ENCODE measurements at places on chromosomes 5 and 9.
A peak's percentile ranks its signal among the peaks of the same experiment; 100 is the strongest.

- no peak for DNase-seq
Measured at GRCh38 chr9:124185413-124185812, 72.3 kb upstream of the NEK6 start.

GRCh38 chr9:128902351-128903078 lies 18.3 kb upstream of the PHYHD1 start:
- no peak for DNase-seq

DNA sequence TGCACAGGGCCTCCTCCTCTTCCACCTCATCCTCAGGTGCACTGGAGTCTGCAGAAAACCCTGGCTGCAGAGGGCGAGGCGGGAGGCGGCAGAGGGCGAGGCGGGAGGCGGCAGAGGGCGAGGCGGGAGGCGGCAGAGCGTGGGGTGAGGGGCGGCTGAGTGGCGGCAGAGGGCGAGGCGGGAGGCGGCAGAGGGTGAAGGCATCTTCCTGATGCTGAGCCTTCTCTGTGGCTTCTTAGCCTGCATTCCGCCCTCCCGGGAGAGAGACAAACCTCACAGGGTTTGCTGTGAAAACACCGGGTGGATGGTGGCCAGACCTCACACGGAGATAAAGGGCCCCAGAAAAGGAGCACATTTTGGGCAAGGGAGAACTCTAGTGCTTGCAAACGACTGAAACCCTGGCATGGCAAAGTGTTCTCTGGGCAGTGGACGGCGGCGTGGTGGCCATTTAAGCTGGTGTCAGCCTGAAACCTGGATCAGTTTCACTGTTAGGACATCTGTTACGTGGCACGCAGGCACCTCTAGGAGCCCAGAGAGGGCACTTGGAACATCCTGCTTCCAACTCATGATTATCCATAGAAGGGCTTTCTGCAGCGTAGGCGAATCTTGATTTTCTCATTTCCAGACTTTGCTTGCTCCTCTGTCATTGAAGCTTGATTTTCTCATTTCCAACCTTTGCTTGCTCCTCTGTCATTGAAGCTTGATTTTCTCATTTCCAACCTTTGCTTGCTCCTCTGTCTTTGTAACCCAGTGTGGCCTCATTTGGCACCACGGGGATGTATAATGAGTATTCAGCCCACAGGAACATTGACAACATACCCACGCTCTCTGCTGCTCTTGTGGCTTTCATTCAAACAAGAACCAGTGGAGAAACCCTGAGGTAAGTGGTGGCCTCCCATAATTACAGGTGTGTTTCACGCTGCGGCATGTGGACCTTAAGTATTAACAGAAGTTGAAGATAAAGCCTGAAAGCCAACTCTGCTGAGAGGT lies 16.3 kb upstream of the PLEKHG4B start:
- DNase-seq: no peak

DNA sequence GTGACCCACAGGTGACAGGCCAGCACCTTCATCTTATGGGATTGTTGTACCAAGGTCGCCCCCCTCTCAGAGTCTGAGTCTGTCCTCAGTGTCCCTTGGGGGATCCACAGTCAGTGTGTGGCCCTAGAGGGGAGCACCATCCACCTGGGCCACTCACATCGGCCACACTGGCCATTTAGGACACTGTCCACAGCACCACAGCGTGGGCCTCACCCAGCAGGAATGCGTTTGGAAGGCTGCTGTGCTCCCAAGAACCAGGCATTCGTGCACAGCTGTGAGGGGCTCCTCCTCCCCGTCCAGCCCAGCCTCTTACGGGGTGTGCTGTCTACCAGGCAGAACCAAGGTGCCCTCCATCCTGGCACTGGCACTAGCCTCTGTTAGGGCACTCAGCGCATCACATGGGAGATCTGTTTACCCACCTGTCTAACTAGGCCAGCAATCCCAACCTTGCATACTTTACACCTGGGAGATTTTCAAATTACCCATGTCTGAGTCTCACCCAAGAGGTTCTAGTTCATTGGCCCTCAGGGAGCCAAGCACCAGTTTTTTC lies 24.5 kb upstream of the UBE2QL1 start:
- DNase-seq: peak; percentile 15

DNA sequence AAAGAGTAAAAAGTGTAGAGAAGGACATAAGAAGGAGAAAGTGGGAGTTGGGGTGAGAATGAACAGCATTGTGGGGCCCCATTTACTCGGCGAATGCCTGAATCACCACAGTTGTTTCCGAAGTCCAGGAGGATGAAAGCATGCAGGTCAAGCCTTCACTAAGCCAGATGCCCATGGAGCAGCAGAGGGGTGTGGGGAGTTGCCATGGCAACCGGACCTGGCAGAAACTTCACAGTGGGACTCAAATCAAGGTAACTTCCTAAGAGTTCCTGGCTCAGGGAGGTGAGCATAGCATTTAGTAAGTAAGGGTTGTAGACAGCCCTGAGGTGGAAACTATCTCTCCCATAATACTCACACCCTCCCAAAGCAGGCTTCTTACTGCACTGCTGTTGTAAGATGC lies 357.1 kb downstream of the TRIM32 start:
- DNase-seq: no peak

DNA sequence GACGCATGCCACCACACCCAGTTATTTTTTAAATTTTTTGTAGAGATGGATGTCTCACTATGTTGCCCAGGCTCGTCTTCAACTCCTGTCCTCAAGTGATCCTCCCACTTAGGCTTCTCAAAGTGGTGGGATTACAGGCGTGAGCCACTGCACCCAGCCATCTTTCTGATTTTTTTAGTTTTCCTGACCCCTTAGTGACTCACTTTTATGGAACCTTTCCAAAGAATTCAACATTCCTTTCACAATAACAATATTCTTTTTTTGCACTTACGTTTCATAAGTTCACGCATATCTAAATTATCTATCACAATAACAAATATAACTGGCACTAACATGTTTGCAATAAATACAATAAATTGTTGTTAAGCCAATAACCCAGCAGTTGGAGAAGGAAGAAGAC lies 8.5 kb downstream of the ELOVL7 start:
- no peak for DNase-seq

GRCh38 chr5:93017849-93018248 lies 563.2 kb downstream of the NR2F1-AS1 start:
- peak; percentile 55 for DNase-seq

GRCh38 chr5:160555971-160556631 lies 134.4 kb downstream of the PTTG1 start:
- no peak for DNase-seq

GRCh38 chr9:109421026-109421970 lies 76.8 kb downstream of the PTPN3 start:
- no peak for DNase-seq

DNA sequence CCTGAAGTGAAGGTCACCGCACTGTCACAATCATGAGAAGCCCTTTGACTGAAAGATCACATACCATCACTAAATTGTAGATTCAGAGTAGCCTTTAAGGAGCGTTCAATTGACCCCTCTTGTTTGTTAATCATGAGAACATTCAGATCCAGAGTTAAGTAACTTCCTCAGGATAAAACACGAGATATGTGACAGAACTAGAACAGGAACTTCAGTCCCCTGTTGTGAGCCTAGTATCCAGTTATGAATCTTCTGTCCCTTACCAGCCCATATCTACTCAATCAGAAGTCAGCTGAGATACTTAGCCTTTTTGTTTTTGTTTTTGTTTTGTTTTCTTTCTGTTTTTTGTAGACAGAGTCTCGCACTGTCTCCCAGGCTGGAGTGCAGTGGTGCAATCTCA lies 547.3 kb downstream of the DTWD2 start:
- no peak for DNase-seq

- DNase-seq: no peak
Measured at GRCh38 chr9:133369933-133370332, 5.9 kb downstream of the SURF4 start.

DNA sequence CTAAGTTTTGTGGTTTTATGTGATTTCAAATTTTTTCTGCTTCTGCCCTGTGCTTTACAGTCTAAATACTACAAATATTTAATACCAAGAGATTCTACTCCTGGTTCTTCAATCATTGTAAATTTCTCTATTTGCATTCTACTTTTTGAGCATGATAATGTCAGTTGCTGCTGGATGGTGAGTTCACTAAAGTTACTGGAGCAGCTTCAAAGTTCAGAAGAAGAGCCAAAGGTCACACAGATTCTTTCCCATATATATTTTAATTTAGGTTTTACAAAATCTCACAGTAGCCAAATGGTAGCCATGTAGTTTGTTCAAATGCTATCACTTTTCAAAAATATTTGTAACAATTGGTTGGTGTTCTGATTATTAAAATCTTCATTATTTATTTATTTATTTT lies 378.7 kb downstream of the TMEM232 start:
- no peak for DNase-seq

- peak; percentile 45 for DNase-seq
Measured at GRCh38 chr5:61280761-61281427, 51.2 kb upstream of the ZSWIM6 start.

DNA sequence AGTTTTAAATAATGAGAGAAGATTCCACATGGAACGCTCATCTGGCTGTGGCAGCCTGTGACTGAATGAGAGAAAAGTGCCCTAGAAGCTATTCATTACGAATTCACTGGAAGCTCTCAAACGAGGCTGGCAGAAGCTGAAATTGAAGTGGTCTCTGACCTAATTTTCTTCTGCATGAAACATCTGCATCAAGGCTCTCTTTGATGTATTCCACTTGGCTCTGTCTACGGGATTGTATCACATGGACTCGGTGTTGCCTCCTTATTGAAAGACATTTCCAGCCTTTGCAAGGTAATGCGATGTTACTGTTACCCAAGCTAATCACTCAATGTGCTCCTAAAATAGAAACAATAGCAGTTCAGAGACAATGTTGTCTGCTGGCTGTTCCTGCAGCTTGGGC lies 246.9 kb upstream of the ZNF462 start:
- no peak for DNase-seq

DNA sequence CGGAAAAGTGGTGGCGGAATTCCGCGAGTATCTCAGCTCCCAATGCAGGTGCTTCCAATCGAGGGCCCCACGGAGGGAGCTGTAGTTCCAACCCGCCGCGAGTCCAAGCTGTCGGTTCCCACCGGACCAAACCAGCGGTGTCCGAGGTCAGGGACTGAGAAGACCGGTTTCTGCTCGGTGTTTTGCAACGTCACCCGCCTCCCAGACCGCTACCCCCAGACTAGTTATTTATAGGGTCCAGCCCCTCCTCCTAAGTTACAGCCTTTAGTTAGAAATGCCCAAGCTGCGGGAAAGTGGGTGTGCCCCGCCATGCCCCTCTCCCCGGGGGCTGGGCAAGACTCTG lies 677 bp upstream of the MYORG start:
- peak; percentile 80 for DNase-seq

DNA sequence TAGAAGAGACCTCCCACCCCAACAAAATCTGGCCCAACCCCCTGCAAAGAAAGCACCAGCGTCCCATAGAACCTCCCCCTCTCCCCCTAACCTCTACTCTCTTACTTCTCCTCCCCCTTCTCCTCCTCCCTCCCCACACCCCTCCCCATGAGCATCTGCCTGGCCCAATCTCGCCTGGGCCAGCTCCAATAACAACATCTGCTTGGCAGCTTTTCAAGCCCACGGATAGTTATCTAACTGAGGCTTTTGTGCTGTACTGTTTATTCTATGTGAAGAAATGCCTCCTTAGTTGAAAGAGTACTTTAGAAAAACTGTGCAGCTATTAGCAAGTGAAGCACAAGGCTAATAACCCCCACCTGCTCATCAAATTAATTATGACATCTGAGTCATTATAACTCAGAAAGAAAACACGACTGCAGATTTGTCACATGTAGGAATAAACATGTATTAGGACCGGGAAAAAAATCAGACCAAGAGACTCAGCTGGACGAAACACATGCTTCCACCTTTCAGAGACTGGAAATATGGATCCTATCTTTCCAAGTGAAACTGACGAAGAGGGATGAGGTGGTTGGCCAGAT lies 42.8 kb downstream of the NFIB start:
- DNase-seq: no peak
